Fibroblast of skin of abdomen (primary cell): ENCODE measurements at places on chromosomes 16 and 17.

- DNase-seq: no peak
Measured at GRCh38 chr16:56284521-56284920, 93.2 kb downstream of the GNAO1 start.

DNA sequence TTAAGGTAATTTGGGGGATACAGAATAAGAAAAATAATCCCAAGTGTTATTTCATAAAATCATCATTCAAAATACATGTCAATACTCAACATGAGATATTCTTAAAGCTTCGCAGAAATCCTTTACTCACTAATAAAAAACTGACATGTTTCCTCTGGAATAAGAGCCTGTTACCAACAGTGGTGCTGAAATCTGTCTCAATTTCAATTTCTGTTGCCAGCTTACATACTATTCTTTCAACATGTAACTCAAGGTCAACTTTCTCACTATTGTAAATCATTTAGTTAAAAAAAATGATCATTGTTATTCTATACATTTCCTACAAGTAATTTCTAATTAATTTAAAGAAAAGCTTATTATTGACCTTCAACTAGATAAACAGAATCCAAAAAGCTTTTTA is 67.9 kb downstream of the CEP95 start:
- DNase-seq: no peak

DNA sequence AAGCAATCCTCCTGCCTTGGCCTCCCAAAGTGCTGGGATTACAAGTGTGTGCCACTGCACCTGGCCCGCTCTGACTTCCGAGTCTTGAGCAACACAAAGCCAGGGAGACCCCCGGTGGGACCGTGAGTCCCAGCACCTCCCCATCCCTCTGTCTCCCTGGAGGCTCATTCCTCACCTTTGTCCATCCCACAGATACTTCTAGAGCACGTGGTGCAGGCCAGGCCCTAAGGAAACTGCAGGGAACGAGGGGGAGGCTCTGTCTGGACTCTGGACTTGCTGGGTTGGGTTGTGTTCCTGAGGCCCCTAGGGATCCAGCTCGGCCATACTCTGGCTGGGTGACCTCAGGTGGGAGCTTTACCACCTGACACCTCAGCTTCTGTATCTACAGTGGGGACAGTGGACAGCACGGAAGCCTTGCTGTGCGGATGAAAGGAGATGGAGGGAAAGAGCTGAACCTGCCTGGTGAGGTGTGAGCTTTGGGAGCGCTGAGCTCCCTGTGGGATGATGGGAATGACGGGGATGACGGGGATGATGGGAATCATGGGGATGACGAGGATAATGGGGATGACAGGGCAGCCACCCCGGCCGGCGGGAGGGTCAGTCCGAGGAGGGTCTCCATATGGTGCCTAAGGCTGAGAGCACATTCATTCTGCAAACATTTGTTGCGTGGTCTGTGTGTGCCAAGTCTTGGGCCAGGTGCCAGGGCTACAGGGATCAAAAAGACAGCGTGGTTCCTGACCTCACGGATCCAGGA is 26.6 kb downstream of the C16orf74 start:
- no peak for DNase-seq

GRCh38 chr16:27370318-27370717 is 31.7 kb upstream of the IL21R start:
- DNase-seq: no peak

GRCh38 chr16:73202161-73202729 is 154.3 kb upstream of the ZFHX3 start:
- peak; percentile 99 for DNase-seq

GRCh38 chr17:6162216-6162615 is 92.0 kb downstream of the WSCD1 start:
- DNase-seq: no peak

GRCh38 chr16:88541831-88542616 is 28.2 kb upstream of the ZC3H18 start:
- no peak for DNase-seq

GRCh38 chr16:23319861-23320615 is 17.9 kb downstream of the SCNN1B start:
- DNase-seq: no peak

GRCh38 chr17:7435676-7436555 is 681 bp downstream of the TMEM102 start:
- DNase-seq: peak; percentile 11

GRCh38 chr16:21684199-21684598 is 20.4 kb downstream of the OTOA start:
- no peak for DNase-seq

GRCh38 chr17:58232707-58233156 is 5.7 kb upstream of the LPO start:
- DNase-seq: peak; percentile 80

DNA sequence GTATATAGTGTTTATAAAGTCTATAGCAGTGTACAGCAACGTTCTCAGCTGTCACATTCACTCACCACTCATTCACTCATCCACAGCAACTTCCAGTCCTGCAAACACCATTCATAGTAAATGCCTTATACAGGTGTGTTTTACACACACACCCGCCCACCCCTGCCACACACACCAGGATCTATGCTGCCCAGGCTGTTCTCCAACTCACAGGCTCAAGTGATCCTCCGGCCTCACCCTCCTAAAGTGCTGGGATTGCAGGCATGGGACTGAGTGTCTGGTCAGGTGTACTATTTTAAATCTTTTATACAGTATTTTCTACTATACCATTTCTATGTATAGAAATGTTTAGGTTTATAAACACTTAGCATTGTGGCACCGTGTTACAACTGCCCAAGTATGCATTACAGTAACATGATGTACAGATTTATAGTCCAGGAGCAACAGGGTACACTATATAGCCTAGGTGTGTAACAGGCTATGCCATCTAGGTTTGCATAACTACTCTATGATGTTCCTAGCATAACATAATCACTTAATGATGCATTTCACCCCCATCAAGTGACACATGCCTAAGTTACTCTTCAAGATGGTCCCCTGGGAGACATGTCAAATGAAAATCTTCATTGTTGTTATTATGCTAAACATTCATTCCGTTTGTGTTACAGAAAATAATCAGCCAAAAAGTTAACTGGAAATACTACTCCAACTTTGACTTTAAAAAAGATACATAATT is 42.5 kb downstream of the CREBBP start:
- no peak for DNase-seq

DNA sequence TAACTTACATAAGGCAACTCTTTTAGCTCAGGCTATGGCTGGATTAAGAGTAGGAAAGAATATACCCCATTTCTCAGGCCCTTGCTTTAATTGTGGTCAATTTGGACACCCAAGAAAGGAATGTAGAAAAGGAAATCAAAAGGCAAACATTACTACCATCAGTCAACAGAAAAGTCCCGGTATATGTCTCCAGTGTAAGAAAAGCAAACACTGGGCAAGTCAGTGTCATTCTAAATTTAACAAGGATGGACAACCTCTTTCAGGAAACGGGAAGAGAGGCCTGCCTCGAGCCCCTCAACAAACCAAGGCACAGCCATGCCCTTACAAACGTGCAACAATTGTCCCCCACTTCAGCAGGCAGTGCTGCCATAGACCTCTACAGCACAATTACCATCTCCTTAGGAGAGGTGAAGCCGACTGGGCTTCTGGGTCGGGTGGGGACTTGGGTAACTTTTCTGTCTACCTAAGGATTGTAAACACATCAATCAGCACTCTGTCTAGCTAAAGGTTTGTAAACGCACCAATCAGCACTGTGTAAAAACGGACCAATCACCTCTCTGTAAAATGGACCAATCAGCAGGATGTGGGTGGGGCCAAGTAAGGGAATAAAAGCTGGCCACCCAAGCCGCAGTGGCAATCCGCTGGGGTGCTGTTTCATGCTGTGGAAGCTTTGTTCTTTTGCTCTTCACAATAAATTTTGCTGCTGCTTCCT is 12.4 kb downstream of the MRPL58 start:
- no peak for DNase-seq

- DNase-seq: no peak
Measured at GRCh38 chr17:82872591-82873520, 33.0 kb upstream of the ZNF750 start.

DNA sequence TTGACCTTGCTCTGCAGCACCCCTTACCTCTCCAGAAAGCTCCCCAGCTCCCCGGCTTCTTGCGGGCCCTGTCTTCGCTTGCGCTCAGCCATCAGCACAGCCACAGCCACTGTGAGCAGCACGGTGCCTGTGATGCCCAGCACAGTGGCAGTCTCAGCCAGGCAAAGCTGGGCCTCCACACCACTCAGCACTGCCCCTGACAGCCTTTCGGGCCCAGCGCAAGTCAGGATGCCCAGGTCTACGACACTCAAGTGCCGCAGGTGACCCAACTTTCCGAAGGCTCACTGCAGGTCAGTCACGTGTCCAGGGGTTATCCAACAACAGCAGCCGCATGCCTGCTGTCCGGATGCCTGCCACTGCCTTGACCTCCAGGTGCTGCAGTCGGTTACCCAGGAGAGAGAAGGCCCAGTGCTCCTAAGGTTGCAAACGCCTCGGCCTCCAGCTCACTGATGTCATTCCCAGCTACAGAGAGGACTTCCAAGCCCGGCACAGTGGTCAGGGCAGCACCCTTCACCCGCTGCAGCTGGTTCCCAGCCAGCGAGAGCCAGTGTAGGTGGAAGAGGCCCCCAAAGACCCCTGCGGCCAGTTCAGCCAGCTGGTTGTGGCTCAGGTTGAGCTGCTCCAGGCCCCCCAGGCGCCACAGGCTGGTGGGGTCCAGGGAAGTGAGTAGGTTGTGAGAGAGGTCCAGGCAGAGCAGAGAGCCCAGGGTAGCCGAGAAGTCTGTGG is 8.9 kb upstream of the TMEM101 start:
- no peak for DNase-seq

DNA sequence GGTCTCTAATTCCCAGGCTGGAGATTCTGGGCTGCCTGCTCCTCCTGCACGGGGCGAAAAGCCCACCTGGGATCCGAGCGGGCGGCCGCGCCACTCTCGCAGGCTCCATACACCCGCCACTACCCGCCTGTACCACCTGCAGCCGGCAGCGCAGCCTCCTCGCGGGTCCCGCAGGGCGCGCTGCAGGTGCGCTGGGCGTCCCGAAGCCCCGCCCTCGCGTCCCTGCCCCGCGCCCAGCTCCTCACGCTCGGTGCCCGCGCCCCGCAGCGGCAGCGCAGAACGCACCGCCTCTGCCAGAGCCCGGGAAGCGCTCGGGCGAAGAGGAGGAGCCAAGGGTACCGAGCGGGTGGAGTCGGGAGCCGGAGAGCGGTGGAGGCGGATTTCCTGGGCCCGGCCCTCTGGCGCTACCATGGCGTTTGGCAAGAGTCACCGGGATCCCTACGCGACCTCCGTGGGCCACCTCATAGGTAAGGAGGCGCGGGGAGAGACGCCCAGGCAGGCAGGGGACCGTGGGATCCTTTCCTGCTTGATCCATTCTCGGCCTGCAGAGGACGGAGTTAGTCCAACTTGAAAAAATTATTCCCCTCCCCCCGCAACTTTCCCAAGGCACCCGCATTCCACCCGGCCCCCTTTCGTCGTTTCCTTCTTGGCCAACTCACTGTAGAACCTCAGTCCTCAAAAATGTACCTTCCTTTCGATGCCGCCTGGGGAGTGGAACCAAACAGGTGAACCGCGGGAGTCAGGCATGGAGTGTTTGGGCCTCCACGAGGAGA is at the start of gene TOM1L1:
Gene TOM1L1 (plus strand): TSS at position 396 of the 773 bp plus-strand sequence. CDS start 14 bp downstream, at position 410.
- DNase-seq: peak; percentile 55

DNA sequence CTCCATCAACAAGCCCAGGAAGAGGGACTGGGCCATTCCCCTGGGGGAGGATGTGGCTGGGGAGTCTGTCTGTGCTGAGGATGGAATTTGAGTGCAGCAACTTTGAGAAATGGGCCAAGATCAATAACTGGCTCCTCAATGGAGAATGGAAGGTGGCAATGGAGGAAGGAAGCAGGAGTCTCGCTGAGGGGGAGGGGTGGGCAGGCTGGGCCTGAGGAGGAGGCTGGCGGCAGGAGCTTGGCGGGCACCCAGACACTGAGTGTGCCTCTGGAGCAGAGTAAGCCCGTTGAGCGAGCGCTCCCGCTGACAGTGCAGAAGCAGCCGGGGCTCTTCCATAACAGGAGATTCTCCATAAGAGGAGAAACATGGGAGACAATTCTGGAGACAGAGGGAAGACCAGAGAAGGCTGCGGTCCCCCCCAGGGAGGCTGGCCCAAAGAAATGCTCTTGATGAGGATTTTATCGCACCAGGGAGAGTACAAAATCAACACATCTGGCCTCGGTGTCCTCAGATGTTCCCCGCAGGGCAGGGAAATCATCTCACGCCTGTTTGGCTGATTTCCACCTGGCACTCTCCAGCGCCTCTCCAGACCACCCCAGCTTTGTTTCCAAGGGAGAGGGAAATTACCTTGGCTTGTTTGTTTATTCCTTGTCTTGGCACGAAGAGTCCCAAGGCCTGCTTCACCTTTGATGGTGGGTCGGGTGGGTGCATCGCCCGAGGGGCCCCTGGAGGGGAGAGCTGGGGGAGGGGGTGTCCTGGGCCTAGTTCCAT is 2.8 kb upstream of the MMP15 start:
- peak; percentile 74 for DNase-seq

GRCh38 chr17:81707725-81708646 is 4.1 kb upstream of the SLC25A10 start:
- no peak for DNase-seq

GRCh38 chr17:4304417-4305027 is 40.7 kb upstream of the ANKFY1 start:
- peak; percentile 38 for DNase-seq

GRCh38 chr17:58327363-58328194 is 1.0 kb downstream of the TSPOAP1 start:
- peak; percentile 37 for DNase-seq

GRCh38 chr17:6069539-6070429 is at the start of gene WSCD1:
WSCD1 (plus strand) TSS chr17:6070379; CDS start chr17:6080659, 10,280 bp downstream.
- DNase-seq: no peak

GRCh38 chr16:74726716-74727115 is 26.1 kb upstream of the MLKL start:
- DNase-seq: no peak

- no peak for DNase-seq
Measured at GRCh38 chr16:89006036-89006752, 29.2 kb upstream of the CBFA2T3 start.

GRCh38 chr17:2259769-2260536 is 43.6 kb downstream of the SMG6 start:
- peak; percentile 78 for DNase-seq

DNA sequence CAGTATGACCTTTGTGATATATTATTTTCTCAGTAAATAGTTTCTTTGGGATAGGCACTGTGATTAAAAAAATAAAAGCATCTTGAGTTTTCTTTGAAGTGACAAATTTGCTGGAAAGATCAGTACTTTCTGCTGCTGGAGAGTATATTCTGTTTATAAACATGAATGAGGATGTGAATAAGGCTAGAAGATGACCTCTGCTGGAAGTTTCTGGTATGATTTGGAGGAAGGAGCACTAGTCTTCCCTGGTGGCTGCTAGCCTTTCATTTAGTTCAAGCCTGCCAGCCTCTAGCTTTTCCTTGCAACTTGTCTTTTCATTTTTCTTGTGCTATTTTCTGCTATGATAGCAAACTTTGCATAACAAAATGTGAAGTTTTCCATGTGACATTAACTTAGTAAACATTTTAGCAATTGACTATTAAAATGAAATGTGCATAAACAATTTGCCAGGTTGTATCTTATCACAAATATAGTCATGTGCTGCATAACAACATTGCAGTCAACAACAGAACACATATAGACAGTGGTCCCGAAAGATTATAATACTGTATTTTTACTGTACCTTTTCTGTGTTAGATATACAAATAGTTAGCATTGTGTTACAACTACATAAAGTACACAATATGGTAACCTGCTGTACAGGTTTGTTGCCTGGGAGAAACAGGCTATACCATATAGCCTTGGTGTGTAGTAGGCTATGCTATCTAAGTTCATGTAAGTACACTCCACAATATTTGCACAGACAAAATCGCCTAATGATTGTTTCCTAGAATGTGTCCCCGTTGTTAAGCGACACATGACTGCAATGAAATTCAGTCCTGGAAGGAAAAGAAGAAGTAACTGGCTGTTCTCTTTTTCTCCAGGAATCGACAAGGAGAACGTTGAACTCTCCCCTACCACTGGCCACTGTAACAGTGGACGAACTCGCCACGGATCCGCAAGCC is 18.1 kb upstream of the RAB11FIP4 start:
- peak; percentile 61 for DNase-seq
